Activated CD4-positive, alpha-beta memory T cell treated with anti-CD3 and anti-CD28 coated beads for 36 hours (primary cell): ENCODE measurements at places on chromosomes 13 and 19.

GRCh38 chr13:93039131-93039530 is 187.5 kb upstream of the GPC6 start:
- DNase-seq: no peak

GRCh38 chr19:46919324-46919723 is 58.5 kb downstream of the ARHGAP35 start:
- peak; percentile 53 for DNase-seq

DNA sequence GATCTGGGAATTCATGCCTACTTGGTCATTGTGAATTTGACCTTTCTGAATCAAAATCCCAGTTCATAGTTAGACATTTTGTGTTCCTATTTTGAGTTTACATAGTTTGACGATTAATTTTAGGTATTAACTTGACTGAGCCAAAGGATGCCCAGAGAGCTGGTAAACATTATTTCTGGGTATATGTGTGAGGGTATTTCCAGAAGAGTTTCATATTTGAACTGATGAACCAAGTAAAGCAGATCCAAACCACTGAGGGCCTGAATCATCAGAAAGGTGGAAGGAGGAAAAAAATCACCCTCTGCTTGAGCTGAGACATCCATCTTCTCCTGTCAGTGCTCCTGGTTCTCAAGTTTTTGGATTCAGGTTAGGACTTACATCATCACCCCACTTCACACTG is 116.6 kb downstream of the CYSLTR2 start:
- no peak for DNase-seq

GRCh38 chr13:52454459-52454819 is 839 bp upstream of the CKAP2 start:
- peak; percentile 32 for DNase-seq

GRCh38 chr13:36841391-36841790 is 22.4 kb downstream of the RFXAP start:
- no peak for DNase-seq

GRCh38 chr19:3360421-3361383 is 5.7 kb upstream of the NFIC start:
- DNase-seq: peak; percentile 78

DNA sequence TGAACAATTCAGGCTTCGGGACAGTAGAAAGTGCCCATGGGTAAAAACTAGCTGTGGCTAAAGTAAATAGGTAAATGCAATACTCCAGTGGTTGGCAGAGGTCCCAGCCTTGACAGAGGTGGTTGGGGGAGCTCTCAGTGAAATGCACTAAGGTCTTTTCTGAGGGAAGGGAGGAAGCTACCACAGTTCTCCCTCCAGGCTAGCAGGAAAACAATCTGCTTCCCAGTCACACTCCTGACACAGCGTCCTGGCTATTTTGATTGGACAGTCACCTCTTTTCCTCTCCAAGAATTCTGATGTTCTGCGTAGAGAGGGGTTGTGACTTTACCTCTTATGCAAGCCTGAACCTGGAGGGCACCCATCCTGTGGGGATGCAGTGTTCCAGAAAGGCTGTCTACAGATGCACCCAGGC is 128.7 kb downstream of the CYSLTR2 start:
- no peak for DNase-seq

- no peak for DNase-seq
Observed at GRCh38 chr19:13055213-13056051, 47.2 kb downstream of the LYL1 start.
